ENCODE measurements at places on chromosomes 3 and 15.

DNA sequence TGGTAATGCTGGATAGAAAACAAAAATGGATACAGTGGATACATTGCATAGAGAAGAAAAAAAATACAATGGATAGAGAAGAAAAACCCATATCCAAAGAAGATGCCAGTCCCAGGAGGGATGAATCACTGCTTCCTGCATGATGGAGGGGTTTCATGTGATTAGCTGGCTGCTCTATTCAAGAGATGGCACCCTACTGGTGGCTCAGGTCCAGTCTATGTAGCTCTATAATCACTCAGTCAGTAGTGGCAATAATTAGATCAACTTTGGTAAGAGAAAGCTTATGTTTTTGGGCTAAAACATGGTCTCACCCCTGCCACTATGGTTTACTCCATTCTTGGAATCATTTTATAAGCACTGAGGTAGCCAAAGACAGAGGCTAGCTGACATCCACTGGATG, 33.7 kb upstream of the NOX5 start:
- DNase-seq: no peak

GRCh38 chr3:168051531-168052471, 43.9 kb downstream of the GOLIM4 start:
- DNase-seq: no peak

- DNase-seq: no peak
These were observed 14.4 kb upstream of the CSPG4 start for GRCh38 chr15:75727031-75727531.

DNA sequence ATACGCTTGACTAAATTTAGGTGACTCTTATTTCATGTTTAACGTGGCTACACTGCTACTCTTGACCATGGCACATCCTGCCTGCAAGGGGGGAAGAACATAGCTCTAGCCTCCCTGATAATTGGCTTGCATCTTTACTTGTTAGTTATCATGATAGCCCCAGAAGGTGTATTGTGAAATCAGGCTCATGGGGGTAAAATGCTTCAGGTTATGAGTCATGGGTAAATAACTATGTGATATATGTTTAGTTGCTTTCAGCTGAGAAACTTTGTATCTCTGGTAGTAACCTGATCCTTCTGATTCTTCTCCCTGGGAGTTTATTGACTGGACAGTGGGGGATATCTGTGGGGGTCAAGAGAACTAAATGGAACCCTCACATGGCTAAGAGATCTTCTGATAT, 660.8 kb upstream of the UBE2E2 start:
- no peak for DNase-seq

DNA sequence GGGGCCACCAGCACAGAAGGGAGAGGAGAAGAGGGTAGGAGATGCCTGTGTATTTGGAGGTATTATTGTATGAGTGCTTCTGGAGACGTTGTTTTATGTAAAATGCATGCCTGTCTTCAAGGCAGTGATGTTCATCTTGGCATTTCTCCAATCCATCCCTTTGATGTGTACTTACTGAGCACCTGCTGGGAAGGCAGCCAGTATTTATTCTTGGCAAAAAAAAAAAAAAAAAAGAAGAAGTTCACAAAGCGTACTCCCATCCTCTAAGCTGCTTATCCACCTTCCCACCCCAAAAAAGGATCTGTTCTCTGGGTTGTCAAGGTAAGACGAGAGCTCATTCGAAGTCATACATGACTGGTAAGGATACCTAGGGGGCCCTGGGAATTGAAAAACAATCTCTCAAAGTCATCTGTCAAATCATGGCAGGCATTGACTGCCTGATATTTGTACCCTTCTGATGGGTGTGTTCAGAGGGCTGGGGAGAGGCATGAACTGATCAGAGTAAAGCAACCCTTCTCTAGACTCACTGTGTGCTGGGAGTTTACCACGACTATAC, 30.0 kb upstream of the SLC6A1 start:
- no peak for DNase-seq

GRCh38 chr3:194333212-194333980, 17.7 kb downstream of the CPN2 start:
- DNase-seq: peak; percentile 80

- no peak for DNase-seq
These were observed 49.7 kb downstream of the SQOR start for GRCh38 chr15:45684533-45684932.

DNA sequence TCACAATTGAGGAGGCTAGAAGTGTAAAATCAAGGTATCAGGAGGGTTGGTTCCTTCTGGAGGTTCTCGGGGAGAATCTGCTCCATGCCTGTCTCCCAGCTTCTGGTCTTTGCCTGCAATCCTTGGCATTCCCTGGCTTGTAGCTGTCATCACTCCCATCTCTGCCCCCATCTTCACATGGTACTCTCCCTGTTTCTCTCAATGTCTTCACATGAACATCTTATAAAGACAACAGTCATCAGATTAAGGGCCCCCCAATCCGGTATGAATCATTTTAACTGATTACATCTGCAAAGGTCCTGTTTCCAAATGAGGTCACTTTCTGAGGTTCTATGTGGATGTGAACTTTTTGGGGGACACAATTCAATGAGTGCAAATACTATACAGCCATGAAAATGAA, 113.0 kb upstream of the GALNT15 start:
- DNase-seq: no peak

DNA sequence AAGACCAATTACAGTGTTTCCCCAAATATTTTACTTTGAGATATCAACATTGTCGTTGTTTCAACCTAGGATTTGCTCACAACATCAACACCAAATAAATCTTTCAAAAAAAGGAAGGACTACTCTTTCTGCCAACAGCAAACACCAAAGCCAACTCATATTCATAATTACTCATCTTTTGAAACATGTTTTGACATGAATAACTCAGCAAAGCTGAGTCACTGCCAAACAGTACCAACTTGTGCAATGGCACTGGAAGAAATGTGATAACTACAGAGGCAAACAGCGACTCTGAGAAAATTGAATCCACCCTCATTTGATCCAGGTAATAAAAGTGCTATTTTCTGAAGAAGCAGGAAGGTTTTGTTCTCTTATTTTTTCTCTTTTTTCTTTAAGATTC, 67.2 kb downstream of the PEX5L start:
- DNase-seq: peak; percentile 76

DNA sequence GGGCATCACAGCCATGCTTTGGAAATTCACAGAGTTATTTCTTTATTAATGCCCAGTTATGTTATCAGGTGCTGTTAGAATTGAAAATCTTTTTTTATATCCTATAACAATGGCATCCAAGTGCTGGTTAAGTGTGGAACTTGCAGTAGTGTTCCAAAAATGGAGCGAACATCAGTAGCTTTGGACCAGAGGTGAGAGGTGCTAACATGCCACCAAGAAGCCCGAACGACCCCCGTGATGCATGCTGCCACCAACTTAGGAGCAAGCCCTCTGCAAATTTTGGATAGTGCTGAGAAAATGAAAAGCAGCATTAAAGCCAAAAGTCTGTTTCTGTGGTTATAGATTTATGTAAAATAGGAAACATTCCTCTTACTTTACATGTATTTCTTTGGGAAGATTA, 24.8 kb downstream of the RBP1 start:
- no peak for DNase-seq

DNA sequence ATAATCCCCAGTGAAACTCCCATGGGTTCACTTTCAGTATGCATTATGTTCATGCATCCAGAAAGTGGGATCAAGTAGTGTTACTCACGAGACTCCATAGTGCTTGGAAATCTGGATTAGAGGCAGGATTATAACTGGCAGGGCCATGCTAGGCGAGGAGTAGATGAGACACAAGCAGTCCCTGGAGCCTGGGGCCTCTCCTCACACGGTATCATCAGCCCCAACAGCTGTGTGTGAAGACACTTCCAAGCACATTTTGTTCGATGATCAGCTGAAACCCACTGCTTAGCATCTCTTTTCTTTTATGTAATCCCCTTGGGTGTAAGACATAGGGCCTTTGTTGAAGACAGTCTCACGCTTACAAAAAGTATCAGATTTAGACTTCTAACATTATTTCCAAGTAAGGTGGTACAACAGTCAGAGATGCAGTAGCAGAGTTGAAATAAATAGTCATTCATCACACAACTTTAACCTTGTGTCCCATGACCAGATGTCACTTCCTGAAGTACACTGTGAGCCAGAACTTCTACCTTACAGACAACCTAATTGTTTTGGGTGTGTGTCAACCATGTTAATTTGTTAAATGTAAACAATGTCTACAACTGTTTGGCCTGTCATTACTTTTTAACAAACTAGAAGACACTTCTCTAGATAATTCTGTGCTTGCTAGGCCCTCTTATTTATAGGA, 116.9 kb downstream of the GADL1 start:
- DNase-seq: no peak

- DNase-seq: no peak
These were observed 39.1 kb downstream of the SEMA5B start for GRCh38 chr3:122988508-122988907.

DNA sequence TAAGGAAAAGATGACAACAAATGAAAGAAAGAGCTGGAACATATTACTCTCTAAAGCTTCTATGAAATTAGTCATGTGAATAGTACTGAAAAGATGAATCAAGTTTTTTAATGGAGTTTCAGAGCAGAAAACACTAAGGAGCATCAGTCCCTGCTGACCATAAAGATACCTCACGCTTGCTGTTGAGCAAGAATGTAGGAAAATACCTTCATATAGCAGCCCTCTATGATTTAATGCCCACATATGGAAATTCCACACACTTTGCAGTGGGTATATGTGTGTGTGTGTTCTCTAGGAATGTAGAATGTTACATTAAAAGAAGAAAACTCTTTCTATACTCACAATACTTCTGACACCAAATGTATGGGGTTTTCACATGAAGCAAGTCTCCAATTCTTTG, 355.0 kb downstream of the ERC2 start:
- DNase-seq: no peak

DNA sequence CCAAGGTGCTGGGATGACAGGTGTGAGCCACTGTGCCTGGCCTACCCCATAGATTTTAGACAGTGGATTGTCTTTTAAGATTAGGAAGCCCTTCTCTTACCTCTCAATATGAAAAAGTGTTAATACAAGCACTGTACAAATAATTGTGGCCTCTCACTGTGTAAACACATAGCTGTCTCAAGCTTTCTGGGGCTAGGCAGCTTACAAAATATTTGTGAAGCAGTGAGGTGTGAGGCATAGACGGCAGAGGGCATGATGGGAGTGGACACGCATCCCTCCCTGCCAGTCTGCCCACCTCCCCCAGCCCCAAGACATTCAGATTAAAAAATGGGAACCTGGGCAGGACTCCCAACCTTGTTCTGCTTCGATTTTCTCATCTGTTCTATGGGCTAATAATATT, 34.6 kb downstream of the SQOR start:
- DNase-seq: no peak

DNA sequence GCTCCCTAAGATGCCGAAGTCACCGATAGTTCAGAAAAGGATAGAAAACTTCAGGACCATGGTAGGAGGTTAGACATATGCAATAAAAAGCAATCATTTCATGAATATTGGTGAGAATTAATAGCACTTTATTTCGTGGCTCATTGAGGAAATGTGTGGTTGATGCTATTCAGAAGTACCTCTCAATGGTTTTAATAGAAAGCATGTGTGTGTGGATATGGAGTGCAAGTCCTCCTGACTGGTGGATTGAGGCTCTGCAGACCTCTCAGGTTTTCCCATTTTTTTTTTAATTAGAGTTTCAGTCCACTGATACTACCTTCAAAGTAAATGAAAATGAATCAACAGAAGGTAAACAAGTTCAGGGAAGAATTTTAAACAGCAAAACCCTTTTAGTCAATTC, 384.3 kb upstream of the RARB start:
- no peak for DNase-seq

DNA sequence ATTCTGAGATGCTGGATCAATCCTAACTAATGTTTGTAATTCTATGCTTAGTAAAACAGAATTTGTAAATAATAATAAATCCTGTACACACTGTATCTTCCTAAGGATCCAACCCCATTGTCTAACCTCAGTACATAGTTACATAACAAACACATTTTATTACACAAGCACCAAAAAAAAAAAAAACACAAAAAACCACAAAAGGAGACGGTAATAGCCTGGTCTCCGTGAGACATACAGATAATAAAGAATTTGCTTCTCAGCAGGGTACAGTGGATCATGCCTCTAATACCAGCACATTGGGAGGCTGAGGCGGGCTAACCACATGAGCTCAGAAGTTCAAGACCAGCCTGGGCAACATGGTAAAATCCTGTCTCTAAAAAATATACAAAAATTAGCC, 558.7 kb downstream of the MAGI1 start:
- DNase-seq: no peak

- DNase-seq: no peak
These were observed 253.7 kb upstream of the THBS1 start for GRCh38 chr15:39327005-39327730.

- no peak for DNase-seq
These were observed 109.0 kb downstream of the TIGIT start for GRCh38 chr3:114402838-114403237.

DNA sequence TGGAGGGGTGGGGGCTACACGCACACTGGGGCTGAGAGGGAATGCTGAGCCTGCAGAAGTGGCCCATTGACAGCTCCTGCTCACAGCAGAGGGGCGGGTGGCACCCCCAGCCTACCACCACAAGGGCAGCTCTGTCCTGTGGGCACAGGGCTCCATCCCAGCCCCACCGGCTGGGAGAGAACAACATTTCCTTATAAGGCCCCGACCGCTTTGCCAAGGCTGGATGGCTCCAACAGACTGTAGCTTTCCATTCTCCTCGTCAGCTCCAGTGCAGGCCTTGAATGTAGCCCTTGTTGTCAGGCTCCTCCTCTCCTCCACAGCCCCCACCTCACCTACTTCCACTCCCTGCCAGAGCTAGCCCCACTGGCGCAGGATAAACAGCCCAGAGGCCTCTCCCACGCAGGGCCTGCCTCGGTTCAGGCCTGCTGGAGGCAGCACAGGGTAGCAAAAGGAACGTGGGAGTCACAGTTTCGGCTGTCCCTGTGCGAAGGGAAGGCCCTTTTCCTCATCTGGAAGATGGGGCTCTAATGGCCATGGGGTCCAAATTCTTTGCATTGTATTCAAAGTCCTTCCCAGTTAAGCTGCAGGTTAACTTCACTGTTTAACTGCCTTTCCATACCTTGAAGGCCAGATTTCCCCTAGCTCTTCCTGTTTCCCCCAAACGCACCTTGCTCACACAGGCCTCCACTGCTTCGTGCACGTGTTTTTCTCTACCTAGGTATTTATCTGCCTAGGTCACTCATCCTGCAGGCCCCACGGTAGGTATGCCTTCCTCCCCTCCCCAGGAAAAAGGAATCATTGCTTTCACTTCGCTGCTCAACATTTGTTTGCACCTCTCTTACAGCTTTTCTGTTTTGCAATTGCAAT, 101.6 kb upstream of the LPP start:
- no peak for DNase-seq

DNA sequence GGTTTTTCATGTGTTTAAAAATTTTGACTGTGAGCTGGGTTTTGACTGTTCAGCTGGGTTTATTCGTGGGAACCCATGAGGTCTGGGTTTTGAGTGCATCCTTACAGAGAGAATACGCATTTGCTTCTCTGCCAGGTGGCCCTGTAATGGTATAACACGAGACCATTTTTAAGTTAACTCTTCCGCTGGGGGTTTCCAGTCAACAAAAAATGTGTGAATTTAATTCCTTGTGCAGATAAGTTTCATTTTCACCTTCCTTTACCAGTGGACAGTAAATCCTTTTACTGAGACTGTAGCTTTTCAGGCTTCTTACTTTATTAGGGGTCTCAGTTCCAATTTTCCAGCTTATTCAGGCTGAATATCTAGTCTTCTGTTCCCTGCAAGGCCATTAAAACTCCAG, 149.6 kb downstream of the OPA1 start:
- no peak for DNase-seq

- no peak for DNase-seq
These were observed 1.3 kb downstream of the NEIL1 start for GRCh38 chr15:75348034-75348561.

GRCh38 chr3:54433846-54434245, 311.5 kb downstream of the CACNA2D3 start:
- DNase-seq: no peak
